MV-4-11 (cell line): ENCODE measurements at places on chromosomes 16 and 17.
A peak's percentile ranks its signal among the peaks of the same experiment; 100 is the strongest.

DNA sequence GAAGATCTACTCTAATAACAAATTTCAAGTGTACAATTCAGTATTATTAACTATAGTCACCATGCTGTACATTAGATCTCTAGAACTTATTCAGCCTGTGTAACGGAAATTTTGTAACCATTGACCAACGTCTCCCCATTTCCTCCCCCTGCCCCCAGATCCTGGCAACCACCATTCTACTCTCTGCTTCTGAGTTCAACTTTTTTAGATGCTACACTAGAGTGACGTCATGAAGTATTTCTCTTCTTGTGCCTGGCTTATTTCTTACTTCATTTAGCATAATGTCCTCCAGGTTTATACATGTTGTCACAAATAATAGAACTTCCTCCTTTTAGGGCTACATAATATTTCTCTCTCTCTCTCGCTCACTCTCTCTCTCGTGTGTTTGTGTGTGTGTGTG is 157.5 kb downstream of the ANKFN1 start:
- DNase-seq: peak; percentile 67

DNA sequence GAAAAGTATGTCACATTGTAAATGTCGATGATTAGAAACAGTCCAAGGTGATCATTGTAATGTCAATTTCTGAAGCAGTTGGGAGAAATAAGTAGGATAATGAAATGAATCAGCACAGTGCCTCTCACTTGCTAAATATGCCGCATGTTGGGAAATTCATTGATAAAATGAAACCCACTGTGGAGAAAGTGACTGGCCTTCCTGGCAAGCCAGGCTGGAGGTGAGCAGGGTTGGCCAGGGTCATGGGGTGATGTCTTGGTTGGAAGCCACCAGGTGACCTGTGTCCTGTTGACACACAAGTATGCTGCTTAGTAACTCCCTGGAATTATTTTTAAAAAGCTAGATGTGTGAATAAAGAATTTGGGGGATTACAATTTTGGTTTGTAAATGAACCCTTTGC is 14.9 kb upstream of the WNT9B start:
- no peak for DNase-seq

DNA sequence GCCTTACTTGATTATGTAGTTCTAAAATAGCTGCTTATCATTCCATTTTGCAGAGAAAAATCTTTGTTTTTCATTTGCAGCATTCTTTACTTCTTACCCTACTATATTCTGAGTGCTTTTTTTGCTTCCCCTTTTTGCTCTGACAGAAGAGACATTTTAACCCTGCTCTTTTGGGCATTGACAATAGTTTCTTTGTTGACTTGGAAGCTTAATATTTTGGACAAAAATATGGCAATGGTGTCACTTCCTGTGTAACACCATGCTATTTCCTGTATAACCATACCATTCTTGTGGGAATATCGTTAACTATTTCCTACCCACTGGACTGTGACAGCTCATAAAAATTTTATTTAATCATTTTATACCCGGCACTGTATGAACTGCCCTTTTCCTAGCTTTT is 747.1 kb downstream of the CDH8 start:
- DNase-seq: peak; percentile 32

- DNase-seq: no peak
Measured at GRCh38 chr16:64426131-64426666, 695.7 kb downstream of the CDH11 start.

DNA sequence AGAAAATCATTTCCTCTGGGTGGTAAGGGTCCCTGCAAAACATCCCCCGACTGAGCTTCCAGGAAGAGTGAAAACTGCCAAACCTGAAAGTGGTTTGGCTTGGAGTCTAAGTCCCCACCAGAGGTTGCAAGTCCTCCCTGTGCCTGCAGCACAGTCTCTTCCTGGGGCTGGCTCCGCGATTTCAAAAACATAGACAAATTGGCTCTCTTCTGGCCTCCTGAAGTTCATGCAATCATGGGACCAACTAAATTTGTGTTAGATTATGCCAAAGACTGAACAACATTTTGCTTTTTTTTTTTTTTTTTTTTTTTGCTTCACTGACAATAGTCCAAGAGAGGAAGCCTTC is 447.9 kb downstream of the CA10 start:
- no peak for DNase-seq

DNA sequence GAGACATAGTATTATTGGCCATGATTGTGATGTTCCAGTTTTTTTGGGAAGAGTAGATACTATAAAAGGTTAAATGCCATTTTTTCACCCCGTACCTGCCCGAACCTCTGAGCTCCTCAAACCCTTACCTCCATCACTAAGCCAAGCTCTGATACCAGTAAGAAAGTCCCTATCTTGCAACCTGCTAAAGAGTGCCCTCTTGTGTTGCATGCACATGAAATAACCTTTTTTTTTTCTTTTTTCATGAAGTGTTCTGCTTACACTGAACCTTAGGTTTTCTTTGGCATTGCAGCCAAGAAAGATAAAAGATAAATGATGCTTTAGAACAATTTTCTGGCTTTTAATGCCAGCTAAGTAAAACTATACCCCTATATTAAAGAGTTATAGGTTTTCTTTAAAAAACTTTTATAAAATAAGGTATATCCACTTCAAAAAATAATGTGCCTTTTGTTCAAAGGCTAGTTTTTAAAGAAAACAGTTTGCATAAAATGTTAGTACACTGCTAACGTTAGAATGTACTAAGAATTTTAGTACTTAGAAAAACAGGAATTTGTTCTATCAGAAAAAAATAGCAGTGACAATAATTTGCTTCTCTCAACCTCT is 295.3 kb upstream of the PMFBP1 start:
- peak; percentile 46 for DNase-seq

GRCh38 chr17:8366231-8366630 is 10.3 kb downstream of the KRABD2 start:
- no peak for DNase-seq

GRCh38 chr17:9622961-9623360 is 22.4 kb upstream of the USP43 start:
- DNase-seq: no peak

DNA sequence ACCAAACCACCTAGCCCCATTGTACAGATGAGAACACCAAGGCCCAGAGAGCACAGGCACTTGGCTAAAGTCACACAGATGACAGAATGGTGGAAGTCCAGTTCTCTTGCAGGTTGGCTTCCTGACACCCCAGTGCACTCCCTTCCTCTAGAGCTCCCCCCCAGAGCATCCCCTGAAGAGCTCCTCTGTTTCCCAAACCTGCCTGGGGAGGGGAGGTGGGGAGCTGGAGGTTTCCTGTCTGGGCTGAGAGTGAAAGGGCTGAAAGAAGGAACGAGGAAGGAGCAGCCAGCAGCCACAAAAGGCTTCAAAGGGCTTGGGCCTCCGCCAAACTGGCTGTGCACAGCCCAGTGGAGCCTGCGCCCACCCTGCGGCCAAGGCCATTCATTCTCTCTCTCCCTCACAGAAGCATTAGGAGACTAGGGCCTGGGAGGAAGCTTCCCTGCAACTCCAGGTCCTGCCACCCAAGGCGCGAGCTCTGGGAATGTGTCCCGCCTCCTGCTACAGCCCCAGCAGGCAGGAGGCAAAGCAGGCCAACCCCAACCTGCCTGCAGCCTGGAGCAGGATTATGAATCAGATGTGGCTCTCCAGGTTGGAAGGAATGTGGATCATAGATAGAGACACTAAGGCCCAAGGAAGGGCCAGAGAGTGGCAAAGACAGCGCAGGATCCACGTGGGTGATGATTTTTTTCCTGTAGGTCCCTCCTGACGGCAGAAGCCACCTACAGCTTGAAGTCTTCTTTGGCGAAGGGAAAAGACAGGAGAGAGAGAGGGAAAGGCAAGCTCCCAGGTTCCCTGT is 913 bp downstream of the SLC13A5 start:
- DNase-seq: peak; percentile 56

- no peak for DNase-seq
Measured at GRCh38 chr16:1906846-1907165, 11.4 kb downstream of the HS3ST6 start.

GRCh38 chr16:67184453-67184994 is 761 bp upstream of the MATCAP1 start:
- no peak for DNase-seq

DNA sequence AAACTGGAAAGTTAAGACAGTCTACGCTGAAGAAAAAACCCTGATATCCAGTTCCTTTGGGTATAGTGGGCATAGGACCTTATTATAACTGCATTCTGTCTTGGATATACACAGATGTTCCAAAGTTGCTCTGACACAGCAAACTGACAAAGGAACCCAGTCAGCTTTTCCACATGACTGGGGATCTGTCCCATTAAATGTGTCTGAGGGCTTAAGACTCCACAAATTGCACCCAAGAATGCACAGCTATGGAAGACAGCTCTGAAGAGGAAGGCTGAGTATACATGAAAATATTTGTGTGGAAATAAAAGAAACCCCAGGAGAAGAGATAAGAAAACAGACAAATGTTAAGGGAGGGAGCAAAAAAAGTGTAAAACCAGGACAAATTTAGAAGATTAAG is 114.1 kb downstream of the SPAG9 start:
- DNase-seq: no peak

- DNase-seq: no peak
Measured at GRCh38 chr17:13478326-13478830, 123.4 kb downstream of the HS3ST3A1 start.

- DNase-seq: peak; percentile 37
Measured at GRCh38 chr16:2473999-2474876, 689 bp upstream of the TBC1D24 start.

DNA sequence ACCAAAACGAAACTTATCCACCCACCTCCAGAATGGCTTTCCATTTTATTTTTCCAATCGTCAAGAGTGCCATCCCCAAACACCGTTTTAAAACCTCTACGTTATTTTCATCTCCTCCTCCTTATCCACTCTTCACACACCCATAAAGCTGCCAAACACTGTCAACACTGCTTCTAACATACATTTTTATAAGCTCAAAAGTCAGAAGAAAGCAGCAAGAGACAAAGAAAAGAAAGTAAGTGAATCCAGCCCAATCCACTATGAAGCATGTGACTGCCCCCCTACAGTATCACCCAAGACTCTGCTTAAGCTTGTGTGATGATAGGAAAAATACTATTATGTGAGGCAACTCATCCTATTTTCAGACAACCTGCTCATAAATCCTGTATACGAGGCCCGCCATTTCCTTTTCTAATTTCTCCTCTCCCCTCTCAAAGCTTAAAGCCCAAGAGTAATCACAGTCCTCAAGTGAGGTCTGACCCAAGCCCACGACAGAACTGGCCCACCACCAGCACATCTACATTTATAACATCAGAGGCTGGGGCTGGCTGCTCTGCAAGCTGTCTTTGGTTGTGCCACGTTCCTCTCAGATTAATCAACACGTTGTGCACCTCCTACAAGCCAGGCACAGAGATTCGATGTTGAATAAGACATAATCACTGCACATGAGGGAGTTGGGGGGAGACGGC is 16.3 kb downstream of the USP31 start:
- no peak for DNase-seq

GRCh38 chr17:61594294-61594825 is 3.3 kb upstream of the NACA2 start:
- peak; percentile 47 for DNase-seq

- peak; percentile 69 for DNase-seq
Measured at GRCh38 chr17:58493506-58493905, 5.3 kb upstream of the HSF5 start.

GRCh38 chr17:68763562-68763961 is 162.4 kb upstream of the FAM20A start:
- DNase-seq: no peak

- DNase-seq: no peak
Measured at GRCh38 chr17:4999430-5000093, 1.8 kb downstream of the KIF1C start.

DNA sequence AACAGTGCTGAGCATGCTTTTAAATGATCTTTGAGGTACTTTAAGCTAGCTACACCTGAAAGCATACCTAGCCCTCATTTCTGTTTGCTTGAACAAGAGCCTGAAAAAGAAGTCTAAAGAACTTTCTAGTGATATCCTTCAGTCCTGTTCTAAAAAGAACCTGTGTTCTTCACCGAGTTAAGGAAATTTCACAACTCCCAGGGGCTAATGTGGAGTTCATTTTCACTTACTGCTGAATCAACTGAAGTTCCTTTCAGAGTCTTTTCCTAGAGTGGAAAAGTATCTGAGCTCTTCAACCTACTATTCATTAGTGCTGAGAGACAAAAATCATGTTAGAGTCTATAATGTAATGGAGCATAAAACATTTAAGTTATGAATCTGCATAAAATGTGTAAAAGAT is 66.9 kb downstream of the CHD9 start:
- no peak for DNase-seq

- no peak for DNase-seq
Measured at GRCh38 chr17:69407759-69408158, 6.7 kb upstream of the MAP2K6 start.

DNA sequence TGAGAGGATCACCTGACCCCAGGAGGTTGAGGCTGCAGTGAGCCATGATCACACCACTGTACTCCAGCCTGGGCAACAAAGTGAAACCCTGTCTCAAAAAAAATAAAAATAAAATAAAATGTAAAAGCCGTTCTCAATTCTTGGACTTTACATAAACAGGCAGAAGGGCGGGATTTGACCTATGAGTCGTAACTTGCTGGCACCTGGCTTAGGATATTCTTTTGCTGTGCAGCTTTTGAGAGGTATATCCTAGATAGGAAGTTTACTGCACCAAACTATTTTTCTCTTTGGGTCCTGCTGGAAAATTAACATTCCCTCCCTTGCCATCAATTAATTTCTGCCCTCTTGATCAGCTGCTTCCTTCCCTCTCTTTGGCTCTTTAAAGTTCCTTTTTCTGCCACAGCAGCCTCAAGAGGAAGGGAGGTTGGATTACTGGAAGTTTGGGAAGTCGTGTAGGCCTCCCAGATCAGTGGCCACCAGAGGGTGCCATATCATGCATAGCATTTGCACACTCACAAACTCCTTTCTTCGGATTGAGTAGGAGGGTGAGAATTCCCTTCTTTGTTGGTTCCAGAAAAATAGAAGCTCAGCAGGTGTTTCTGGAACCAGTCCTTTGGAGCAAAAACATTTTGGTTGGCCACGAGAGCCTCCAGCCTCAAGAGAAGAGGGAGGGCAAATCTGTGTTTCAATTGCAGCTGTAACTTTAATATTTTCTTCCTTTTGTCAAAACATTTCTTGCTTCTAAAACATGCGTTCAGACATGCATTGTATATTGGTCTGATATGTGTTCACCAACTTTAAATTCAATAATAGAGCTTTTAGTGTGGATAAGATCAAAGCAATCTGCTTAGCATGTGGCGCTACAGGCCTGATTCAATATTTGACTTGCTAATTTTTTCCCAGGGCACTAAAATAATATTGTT is 147.3 kb downstream of the CCDC182 start:
- DNase-seq: peak; percentile 37

- DNase-seq: no peak
Measured at GRCh38 chr16:1980030-1980769, 1.1 kb downstream of the NOXO1 start.

GRCh38 chr16:3513892-3514583 is 13.2 kb downstream of the CLUAP1 start:
- no peak for DNase-seq

- no peak for DNase-seq
Measured at GRCh38 chr17:76193591-76193990, 46.7 kb downstream of the RNF157 start.

- no peak for DNase-seq
Measured at GRCh38 chr16:56981729-56982271, 7.6 kb upstream of the NLRC5 start.

- DNase-seq: no peak
Measured at GRCh38 chr16:66847533-66848067, 3.4 kb downstream of the CA7 start.

GRCh38 chr16:65509172-65509571 is 387.3 kb upstream of the CDH11 start:
- no peak for DNase-seq
